ENCODE measurements at places on chromosomes 5 and 9.

DNA sequence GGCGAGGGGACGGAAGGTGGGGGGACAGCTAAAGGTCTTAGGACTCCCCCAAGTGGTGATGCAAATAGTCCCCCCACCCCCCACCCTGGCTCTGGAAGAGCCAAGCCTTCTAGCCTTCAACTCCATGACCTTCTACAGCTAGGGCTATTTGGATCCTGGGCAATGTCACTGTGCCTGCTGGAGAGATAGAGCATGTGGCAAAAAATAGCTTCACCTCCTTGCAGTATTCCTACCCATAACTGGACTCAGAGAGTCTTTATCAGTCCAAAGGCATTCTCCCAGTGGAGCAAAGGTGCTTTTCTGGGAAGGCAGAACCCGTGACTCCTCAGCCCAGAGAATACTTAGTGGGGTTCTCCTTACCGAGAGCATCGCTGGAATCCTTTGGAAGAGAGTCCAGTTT lies 48.9 kb upstream of the PPARGC1B start:
- no peak for DNase-seq

DNA sequence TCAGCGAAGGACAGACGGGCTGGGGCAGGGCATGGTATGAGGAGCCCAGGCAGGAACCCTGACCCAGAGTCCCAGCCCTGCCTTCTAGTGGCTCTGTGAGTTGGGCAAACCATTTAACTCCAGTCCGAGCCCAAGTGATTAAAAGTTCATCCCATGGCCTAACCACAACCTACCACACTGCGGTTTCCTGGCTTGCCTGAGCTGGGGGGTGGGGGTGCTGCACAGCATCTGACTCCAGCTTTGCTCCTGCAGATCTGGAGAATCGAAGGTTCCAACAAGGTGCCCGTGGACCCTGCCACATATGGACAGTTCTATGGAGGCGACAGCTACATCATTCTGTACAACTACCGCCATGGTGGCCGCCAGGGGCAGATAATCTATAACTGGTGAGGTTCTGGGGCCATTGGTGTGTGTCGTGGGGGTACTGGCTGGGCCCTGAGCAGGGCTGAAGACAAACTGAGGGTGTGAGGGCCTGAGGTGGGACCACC lies 49.0 kb downstream of the STOM start:
- DNase-seq, result peak; percentile 53

DNA sequence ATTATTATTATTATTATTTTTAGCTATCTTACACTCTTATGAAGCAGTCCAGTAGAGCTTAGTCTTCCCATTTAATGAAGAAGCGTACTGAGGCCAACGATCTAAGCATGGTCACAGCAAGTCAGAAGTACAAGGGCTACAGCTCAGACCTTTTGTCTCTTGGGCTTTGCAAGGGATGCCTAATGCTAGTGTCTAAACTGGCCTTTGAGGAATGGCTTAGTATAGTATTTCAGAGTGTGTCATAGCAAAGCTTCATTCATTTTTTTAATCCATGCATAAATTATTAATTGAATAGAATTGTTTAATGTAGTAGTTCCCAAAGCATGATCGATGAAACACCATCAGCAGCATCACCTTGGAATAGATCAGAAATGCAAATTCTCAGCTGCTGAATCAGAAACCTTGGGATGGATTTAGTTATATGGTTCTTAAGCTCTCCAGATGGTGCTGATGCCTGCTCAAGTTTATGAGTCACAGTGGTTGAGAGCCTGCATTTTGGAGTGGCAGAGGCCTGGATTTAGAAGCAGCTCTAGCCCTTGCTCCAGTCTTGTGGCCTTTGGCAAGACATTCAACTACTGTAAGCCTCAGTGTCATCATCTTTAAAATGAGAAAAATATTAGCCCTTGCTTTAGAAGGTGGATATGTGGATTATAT lies 6.1 kb downstream of the IL12B start:
- peak; percentile 88 for DNase-seq

GRCh38 chr9:119544492-119544891 lies 175.3 kb upstream of the BRINP1 start:
- no peak for DNase-seq

GRCh38 chr9:101618698-101619097 lies 23.9 kb upstream of the PPP3R2 start:
- no peak for DNase-seq

DNA sequence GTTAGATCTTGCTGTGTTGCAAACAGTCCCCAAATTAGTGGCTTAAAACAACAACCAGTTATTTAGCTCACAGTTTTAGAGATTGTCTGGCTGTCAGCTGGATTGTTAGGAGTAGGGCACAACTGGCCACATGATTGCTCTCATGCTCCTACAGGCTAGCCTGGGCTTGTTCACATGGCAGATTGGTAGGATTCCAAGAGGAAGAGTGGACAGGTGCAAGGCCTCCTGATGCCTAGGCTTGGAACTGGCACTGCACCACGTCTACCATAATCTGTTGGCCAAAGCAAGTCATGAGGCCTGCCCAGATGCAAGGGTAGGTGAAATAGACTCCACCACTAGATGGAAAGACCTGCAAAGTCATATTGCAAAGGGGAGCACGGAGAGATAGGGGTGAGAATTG lies 76.4 kb downstream of the ACER2 start:
- DNase-seq, result no peak

DNA sequence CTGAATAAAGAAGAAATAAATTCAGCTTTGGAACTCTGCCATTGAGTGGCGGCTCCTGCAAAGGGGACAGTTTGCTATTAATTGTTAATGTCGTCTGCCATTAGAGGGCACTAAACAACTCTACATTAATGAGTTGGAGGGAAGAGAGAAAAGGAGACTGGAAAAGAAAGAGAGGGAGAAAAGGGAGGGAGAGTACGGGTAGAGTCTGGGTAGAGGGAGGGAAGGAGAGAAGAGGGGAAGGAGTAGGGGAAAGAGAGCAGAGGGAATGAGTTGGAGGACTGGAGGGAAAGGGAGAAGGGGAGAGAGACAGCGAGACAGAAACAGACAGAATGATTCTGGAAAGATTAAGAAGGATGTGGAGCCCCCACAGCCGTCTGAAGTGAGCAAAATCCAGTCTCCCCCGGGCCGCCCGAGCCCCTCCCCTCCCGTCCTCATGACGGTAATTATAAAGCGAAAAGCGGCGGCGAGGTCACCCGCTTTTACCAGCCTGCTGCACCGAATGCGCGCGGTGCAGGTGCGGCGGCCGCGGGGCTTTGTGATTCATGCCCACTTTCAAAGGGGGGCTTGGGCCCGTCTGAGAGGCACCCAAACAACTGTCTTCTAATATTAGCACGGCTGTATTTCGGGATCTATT lies 1.9 kb upstream of the FST start:
- peak; percentile 76 for DNase-seq

GRCh38 chr5:109805883-109806282 lies 116.2 kb downstream of the MAN2A1 start:
- no peak for DNase-seq

- DNase-seq, result no peak
Measured at GRCh38 chr5:40798801-40799210, 632 bp upstream of the PRKAA1 start.

GRCh38 chr5:87754009-87754757 lies 341.5 kb upstream of the CCNH start:
- no peak for DNase-seq

DNA sequence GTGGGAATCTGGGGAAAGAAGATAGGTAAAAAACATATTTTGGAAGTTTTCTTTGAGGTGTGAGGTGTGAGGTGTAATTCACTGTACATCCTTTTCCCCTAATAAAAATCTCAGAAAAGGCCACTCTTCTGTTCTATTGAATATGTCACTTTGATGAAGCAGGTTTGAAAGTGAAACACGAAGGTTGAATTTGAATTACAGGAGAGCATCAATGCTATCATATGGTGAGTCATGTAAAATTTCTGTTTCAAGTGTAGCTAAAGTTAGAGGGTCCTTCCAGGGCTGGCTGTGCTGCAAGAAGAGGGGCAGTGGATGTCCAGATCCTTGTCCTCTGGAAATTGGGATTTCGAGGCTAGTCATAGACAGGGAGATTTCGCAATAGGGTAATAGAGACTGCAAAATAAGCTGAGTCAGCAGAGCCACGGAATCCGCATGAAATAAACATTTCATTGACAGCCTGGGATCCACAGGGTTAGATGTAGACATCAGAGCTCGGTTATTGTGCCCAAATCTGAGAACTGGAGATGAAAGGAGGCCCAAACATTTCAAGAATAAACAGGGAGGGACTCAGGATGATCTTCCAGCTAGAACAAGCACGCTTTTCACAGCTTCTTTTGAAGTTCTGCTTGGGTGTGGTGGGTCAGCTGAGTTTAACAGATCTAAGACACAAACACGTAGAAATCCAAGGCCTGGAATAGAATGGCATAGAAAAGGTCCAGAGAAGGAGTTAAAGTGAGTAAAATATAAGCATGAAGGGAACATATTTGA lies 194.4 kb upstream of the CDKN2B start:
- no peak for DNase-seq

- peak; percentile 95 for DNase-seq
Measured at GRCh38 chr9:133992780-133993634, 883 bp upstream of the VAV2 start.

DNA sequence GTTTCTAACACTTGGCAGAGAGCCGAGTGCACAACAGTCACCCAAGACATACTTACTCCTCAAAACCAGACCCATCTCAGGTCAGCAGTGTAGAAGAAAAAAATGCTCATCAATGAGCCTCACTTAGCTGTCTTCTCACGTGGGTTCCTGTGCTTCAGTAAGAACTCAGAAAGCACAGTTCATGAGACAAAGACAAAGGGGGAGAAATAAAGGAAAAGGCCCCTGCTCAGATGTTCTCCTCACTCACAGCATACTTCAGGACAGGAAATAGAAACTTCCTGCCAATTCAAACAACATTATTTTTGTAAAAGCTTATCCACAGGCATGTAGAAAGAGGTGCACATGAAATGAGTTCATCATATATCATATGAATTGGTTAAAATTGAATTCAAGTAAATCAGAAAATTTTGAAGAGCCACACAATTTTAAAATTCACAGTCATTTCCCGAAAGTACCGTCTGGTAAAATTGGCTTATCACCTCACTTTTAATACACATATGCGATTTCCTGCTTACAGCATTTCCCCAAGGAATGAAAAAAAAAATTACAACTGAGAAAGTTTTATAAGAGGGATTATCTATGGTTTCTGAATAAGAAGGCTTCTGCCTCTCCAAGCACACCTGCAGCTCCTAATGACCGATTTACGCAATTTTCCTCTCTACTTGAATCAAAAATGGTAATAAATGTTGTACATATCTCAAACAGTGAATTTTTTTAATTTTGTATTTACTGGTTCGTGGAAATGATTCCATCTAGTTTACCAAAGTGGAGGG lies 328.3 kb downstream of the TMEM167A start:
- DNase-seq, result no peak

- DNase-seq, result no peak
Measured at GRCh38 chr5:86665984-86666760, 48.4 kb downstream of the COX7C start.

DNA sequence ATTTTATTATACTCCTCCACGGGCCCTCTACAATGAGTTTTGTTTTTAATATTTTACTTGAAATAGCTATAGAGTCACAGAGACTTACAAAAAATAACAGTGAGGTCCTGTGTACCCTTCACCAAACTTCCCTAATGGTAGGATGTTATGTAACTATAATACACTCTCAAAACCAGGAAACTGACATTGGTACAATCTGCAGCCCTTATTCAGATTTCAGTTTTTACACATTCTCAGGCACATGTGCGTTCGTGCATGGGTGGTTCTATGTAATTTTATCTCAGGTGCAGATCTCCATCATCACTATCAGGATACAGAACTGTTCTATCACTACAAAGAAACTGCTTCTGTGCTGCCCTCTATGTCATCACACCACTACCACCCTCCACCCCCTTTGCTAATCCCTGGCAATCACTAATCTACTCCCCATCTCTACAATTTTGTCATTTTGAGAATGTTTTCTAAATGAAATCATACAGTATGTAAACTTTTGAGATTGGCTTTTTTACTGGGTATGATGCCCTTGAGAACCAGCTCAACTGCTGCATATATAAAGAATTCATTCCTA lies 16.4 kb downstream of the RAB14 start:
- DNase-seq, result peak; percentile 37

DNA sequence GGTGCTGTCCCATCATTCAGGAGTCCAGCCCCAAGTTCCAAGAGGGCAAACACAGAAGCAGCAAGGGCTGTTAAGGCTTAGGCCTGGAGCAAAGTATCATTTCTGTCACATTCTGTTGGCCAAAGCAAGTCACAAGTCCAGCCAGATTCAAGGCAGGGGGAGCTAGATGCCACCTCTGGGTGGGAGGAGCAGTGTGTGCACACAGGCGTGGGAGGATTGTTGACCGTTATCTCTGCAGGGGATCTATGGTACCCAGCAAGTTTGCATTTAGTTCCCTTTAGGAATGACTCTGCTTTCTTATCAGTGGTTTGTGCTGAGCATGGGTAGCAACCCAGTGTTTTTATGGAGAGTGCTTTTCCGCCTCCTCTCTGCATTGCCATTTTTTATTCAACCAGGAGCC lies 278.9 kb downstream of the NR3C1 start:
- DNase-seq, result no peak

- DNase-seq, result peak; percentile 36
Measured at GRCh38 chr9:6134661-6135180, 80.9 kb upstream of the IL33 start.

GRCh38 chr9:113160571-113160970 lies 9.8 kb downstream of the SLC31A2 start:
- no peak for DNase-seq

- DNase-seq, result peak; percentile 86
Measured at GRCh38 chr9:20356403-20357036, 265.8 kb downstream of the MLLT3 start.

DNA sequence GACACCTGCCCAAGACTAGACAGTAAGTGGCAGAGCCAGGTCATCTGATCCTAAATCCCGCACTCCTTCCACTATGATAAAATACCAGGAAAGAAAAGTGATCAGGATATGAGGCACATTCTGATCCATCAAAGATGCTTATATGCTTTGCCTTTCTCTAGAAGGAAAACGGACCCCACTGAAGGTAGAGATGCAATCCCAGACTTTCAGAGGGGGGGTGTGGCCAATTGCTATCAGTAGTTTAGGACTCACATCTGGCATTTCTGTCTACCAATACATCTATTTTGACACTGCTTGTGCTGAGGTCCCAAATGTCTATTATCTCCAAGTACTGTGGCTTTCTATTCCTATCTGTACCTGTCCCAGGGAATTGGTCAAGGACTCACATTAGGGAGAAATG lies 1.7 kb downstream of the TRIM52 start:
- no peak for DNase-seq

- DNase-seq, result no peak
Measured at GRCh38 chr5:35185518-35185917, 44.8 kb downstream of the PRLR start.

- peak; percentile 6 for DNase-seq
Measured at GRCh38 chr9:13013991-13014883, 239.4 kb downstream of the LURAP1L start.

GRCh38 chr5:141735823-141736222 lies 53.8 kb upstream of the ARAP3 start:
- DNase-seq, result no peak

- DNase-seq, result no peak
Measured at GRCh38 chr9:84673806-84674205, 4.3 kb downstream of the NTRK2 start.

GRCh38 chr5:135741040-135741439 lies 93.4 kb upstream of the SLC25A48 start:
- no peak for DNase-seq
